Substantia nigra (tissue), 51 donors: ENCODE measurements at places on chromosomes 7 and 10.

DNA sequence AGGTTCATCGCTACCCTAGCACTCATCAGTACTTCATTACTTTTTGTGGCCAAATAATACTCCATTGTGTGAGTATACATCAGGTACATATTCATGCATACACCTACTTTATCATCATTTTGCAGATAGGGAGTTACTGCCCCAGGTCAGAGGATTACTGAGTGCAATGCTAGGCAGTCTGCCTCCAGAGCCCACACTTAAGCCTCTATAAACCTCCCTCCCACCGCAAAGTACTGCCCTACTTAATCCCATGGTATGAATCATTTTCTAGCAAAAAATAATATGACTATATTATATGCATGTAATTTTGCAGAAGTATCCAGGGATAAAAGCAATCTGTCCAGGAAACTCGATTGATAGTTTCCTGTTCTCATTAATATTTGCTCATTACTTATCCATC, 194.3 kb downstream of the GRID1 start:
- DNase-seq, result no peak

DNA sequence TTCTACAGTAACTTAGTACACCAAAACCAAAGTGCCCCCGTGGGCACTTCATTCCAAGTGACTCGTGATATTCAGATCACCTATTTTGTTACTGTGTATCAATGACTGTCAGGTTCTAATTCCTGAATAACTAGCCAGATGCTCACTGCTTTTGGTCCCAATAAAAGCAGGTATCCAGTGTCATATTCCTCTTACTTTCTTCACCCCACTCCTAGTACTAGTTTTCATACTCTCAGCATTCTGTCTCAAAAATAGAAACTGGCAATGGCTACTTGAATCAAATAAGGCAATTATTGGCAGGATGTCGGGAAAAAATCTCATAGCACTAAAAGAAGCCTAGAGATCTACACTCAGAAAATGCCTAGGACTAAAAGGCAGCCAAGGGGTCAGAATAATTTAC, 84.6 kb downstream of the ZNF467 start:
- no peak for DNase-seq

DNA sequence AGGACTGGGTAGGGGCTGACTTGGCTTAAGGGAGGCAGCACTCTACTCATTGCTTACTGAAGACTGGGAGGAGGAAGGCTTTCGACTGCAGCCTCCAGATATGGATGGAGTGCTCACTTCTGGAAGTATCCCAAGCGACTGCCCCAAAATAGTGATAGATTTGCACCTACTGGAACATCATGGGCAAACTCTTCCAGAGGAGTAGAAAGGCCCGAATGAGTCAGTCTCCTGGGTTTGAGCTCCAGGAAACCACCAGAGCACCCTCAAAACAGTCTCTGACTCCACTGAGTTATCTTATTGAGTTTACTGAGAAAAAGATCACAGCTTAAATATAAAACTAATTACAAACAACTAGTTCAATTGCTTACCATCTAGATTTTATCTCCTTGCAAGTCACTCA, 37.2 kb upstream of the PDLIM1 start:
- no peak for DNase-seq

GRCh38 chr7:20776942-20777341, 9.7 kb downstream of the SP8 start:
- no peak for DNase-seq

- DNase-seq, result no peak
Measured at GRCh38 chr7:41955451-41955850, 252.6 kb upstream of the INHBA start.

- DNase-seq, result no peak
Measured at GRCh38 chr7:21617916-21618390, 75.1 kb downstream of the DNAH11 start.

- DNase-seq, result no peak
Measured at GRCh38 chr7:125668321-125668993, 738.8 kb upstream of the POT1 start.

DNA sequence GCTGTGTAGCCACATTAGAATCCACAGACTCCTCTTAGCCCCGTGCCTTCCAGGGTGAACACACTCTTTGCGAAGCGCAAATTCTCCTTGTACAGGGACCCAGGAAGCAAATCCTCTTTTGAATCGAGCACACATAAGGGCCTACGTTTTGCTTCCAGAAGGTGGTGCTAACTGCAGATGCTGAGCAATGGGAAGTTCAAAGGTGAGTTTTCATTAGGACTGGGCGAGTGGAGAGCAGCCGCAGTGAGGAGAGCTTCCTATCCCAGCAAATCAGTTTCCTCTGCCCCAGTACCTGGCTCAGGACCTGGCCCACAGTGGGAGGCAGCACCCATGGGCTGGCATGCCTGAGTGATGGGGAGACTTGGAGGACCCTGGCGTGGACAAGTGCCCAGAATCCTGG, 23.5 kb upstream of the GPR26 start:
- no peak for DNase-seq
